ENCODE measurements at places on chromosomes 16 and 17.

DNA sequence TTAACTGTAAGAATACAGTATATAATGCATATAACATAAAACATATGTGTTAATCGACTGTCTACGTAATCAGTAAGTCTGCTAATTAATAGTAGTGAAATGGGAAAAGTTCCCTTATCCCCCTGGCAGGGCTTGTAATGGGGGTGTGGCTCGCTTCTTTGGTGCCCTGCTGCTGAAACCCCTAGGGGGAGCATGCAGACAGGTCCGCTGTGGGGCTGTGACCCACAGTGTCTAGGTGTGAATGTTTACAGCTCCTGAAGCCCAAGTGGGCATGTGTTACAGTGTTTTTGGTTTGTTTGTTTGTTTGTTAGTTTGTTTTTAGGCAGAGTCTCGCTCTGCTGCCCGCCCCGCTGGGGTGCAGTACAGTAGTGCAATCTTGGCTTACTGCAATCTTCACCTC is 495.7 kb downstream of the SHISA9 start:
- DNase-seq = no peak

DNA sequence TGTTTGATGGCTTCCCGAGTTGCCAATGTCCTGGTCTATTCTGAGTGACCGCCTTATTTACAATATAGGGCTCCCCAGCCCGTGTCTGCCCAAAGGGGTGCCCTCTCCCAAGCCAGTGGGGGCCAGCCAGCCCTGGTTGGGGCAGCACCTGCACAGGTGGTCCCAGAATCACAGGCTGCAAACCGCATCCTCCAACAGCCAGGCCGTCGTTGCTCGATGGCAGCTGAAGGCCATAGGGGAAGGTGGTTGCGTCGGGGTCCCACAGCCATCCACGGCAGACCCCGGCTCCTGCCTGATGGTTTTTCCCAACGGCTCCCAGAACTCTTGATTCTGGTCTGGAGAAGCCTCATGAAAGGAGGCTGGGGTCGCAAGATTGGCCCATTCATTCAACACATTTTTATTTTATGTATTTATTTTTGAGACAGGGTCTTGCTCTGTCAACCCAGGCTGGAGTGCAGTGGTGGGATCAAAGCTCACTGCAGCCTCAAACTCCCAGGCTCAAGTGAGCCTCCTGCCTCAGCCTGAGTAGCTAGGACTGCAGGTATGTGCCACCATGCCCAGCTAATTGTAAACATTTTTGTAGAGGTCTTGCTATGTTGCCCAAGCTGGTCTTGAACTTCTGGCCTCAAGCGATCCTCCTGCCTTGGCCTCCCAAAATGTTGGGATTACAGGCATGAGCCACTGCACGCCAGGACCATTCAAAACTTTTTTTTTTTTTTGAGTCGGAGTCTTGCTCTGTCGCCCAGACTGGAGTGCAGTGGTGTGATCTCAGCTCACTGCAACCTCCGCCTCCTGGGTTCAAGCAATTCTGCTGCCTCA is 79.0 kb upstream of the TOB1 start:
- DNase-seq = no peak

- no peak for DNase-seq
Measured at GRCh38 chr16:4124535-4125294, 8.5 kb upstream of the ADCY9 start.

DNA sequence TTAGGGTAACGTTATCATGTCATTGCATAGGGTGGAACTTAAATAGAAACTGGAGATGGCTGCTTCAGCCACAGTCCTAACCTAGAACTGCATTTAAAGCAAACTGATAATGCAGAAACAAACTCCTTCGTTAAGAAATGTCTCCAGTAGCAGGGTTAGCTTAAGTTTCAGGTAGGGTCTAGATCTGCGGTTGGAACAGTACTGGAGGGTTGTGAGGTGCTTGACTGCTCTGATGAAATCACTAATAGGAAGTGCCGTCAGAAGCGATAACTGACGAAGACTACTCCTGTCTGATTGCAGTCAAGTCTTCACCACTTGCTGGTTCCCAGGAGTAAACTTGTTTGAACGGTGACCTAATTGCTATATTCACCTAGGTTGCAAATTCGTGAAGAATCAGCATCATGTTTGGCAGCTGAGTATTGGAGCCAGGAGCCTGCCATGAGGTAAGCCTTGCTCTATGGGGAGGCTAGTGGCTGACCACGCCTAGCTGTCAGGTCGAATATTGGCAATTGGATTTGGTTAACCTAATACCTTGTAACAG is 24.5 kb downstream of the TRPV2 start:
- no peak for DNase-seq

GRCh38 chr17:50465171-50465570 is 3.5 kb downstream of the CHAD start:
- DNase-seq = no peak

DNA sequence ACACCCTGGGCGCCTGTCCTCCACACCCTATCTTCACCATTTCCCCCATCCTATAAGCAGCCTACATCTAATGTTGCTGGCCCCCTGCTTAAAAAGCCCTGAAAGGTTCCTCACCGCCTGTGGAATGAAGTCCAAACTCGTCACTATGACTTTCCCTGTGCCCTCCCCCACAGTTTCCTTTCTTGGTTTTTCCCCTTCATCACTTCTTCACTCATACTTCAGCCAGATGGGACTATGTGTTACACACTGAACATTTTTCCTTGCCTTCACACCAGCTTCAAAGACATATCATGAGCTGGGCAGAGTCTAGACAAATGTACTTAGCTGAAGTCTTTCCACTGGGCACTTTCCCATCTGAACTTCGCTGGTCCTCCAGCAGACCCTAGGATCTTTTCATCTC is 1.5 kb upstream of the MARCHF10 start:
- DNase-seq = no peak

DNA sequence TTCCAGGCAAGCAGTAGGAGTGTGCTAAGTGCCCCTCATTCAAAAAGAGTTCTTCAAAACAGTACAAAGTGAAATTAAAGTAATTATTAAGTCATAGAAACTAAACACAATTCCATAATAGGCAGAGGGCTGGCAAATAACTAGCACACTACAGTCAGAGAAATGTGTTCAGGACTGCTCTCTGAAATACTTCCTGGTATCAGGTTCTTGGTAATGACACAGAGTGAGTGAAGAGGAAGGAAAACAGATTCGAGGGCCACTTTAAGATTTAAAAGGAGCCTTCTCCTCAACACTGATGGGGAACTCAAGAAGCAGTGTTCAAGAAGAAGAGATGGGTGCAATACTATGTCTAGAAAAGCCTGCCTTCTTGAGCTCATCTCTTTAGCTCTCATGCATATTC is 139.2 kb downstream of the TOX3 start:
- no peak for DNase-seq

GRCh38 chr17:65362826-65363225 is 198.6 kb downstream of the AXIN2 start:
- DNase-seq = no peak

DNA sequence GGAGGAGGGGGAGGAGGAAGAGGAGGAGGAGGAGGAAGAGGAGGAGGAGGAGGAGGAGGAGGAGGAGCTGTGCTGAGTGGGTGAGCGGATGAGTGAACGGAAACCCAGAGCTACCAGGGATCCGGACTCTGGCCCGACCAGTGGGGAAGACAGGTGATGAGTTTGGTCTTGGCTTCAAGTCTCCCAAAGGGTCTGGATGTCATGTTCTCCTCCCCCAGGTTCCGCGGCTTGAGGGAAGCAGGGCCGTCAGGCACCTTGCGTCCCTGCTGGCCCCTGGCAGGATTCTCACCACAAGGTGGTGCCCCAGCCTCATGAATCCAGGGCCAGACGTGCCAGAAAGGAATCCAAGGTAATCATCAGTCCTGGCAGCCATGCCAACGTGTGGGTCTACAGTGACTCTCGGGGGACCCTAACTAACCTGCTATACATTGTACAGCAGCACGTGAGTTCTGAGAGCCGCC is 13.5 kb upstream of the ABAT start:
- no peak for DNase-seq

GRCh38 chr16:68599586-68599985 is 45.5 kb upstream of the CDH3 start:
- DNase-seq = no peak

- DNase-seq = no peak
Measured at GRCh38 chr16:22220714-22221113, 14.6 kb downstream of the EEF2K start.

- no peak for DNase-seq
Measured at GRCh38 chr17:42672038-42672437, 4.8 kb downstream of the PLEKHH3 start.

- no peak for DNase-seq
Measured at GRCh38 chr16:85398050-85398451, 215.1 kb upstream of the GSE1 start.

DNA sequence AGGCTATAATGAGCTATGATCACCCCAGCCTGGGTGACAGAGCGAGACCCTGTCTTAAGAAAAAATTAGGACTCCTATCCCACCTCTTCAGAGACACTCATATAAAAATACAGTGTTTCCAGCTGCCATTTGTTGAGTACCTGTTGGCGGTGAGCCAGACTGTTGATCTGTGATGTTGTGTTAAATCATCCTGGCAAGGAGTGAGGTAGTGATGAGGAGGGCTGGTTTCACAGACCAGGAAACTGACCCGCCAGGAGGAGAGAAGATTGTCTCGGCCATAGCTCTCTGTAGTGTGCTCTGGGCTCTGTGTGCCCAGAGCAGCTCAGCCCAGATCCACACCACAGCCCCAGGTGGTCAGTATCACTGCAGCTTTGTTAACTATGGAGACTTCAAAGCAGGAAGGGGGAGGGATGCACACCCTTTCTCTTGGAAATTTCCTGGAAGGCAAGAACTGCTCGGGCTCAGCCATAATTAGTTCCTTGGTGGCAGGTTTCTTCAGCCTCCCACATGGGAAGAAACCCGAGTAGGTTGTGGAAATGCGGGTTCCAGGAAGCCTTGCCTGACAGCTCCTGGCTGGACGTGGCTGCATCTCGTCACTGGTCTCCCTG is 343.0 kb downstream of the SNX29 start:
- no peak for DNase-seq

DNA sequence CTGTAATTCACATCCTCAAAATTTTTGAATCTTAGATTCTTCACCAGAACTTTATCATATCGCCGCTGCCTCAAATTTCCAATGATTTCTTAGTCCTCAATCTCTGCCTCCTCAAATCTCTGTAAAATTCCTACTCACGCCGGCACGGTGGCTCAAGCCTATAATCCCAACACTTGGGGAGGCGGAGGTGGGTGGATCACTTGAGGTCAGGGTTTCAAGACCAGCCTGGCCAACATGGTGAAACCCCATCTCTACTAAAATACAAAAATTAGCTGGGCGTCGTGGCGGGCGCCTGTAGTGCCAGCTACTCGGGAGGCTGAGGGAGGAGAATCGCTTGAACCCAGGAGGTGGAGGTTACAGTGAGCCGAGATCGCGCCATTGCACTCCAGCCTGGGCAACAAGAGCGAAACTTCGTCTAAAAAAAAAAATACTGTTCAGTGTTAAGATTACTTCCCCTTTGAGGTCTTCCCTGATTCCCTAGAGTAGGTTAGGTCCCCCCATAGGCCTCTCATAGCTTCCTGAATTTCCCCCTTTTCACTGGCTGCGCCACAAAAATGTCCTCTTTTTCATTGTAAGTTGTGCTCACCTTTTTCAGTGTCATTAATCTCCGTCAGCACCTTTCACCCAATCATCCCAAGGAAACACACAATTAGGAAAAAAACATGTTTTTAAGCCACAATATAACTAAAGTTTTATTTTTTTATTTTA is 919 bp upstream of the CBX1 start:
- DNase-seq = no peak

DNA sequence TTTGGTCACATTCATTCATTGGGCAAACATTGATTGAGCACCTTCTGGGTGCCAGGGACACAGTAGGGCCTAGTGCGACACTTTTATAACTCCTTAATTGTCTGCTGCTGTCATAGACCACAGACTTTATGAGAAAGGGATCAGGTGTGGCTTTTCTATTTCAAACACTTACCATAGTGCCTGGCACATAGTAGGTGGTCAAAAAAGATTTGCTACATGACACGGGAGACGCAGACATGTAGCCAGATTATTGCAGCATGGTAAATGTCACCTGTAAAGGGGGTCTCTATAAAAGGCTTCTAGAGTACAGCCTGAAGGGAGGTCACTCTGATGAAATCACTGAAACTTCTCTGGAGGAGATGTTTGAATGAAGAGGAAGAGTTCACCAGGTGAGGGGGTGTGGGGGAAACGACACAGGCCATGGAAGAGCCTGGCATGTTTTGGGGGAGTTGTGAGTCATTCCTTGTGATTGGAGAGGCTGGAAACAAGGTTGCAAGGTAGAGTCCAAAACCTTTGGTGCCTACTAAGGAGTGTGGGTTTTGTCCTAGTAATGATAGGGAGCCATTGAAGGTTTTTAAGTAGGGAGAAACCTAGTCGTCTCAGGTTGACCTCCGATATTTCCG is 1.6 kb downstream of the RSAD1 start:
- no peak for DNase-seq

DNA sequence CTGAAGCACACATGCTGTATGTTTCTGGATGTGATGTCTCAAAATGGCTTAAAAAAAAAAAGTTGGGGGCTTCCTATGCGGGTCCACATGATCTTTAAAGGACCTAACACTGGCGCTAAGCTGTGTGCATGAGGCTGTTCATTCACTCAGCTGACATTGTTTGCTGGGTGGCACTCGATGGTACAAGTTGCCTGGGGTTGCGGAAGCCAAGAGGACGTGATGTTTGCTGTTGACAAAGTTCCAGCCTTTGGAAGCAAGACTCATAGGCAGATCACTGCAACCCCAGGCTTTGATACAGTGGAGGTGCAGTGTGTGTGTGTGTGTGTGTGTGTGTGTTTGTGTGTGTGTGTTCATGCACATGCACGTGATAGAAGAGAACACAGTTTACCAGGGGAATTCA is 29.5 kb upstream of the DNAI2 start:
- no peak for DNase-seq

DNA sequence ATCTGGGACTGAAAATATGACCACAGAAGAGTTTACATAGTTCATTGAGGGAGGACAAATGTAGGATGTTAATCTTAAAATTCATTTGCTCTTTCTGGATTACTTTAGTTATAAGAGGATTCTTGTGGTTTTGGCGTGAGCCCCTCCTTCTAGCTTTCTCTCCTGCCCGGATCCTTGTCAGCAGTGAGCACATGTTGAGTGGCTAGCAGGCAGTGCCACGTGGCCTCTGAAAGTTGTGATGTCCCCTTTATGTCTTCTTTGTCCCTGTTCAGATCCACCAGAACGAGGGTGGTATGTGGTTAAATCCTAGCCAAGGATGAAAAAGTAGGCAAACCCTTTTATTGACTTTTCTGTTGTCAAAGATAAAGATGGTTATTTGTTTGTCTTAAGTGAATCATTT is 83.8 kb downstream of the GNAO1 start:
- no peak for DNase-seq

DNA sequence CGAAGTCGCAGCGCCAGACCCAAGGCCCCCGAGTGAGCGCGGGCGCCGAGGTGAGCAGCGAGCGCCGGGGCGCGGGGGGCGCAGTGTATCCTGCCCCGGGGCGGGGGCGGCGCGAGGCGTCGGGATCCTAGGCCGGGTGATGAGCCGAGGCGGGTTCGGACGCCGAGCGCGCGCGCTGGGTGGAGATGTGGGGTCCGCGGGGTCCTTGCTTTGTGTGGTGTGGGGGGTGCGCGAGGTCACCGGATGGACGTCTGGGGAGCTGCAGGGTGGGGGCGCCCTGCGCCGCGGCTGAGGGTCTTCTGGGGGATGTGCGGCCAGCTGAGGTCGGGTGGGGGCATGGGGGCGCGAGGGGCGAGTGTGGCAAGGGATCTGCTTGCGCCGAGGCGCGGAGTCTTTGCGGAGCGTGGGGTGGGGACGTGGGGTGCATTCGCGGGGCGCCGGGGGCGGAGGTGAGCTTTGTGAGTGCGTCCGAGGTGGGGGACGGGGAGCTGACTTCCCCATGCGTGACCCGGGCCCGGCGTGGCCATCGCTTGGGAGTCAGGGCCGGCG is 560 bp downstream of the RAI1 start:
- peak; percentile 38 for DNase-seq
